ENCODE measurements at places on chromosomes 2 and 18. TPM values are rescaled to one million over a fixed set of nuclear protein-coding genes. Genes with fewer than 3 reads are reported as not detected.
A peak's percentile ranks its signal among the peaks of the same experiment; 100 is the strongest.

GRCh38 chr18:37219257-37219656 lies 346.3 kb downstream of the CELF4 start:
- DNase-seq: no peak

DNA sequence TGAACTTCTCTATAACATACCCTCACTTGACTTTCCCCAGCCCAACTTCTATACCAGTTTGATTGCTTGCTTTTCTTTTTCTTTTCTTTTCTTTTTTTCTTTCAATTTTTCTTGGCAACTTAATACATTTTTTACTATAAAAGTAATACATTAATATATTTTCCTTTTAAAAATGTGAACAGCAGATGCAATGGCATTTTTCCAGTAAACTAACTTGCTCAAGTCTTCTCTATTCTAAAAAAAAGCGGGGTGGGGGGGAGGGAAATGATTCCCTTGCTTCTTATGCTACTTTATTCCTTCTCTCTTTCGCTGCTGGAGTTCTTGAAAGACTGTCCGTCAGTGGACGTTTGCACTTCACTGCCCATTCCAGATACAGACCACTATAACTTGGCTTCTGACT lies 70.5 kb downstream of the RBMS1 start:
- no peak for DNase-seq

- peak; percentile 64 for DNase-seq
These were observed 1490.2 kb upstream of the SLC39A10 start for GRCh38 chr2:194166818-194167217.

DNA sequence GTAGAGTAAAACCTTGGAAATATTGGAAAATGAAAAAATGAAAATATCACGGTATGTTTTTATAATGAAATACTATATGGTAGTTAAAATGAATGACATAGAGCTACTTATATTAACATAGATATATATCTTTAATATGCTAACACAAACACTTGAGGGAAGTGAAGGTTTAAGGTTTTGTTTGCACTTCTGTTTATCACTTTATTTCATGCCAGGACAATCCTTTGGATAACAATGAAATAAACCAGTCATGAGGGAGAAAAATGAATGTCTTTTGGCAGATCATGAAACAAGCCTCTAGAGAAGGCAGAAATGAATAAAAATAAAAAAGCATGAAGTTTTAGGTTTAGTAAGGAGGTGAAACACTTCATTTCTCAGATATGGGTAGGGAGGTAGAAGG lies 89.9 kb downstream of the BAZ2B start:
- DNase-seq: no peak

GRCh38 chr18:56672391-56672790 lies 21.2 kb downstream of the WDR7 start:
- DNase-seq: no peak

The PLGLB2 gene
- not detected for total RNA-seq

The GALM gene
- total RNA-seq: 27.6 TPM

The HOXD9 gene
- 0.18 TPM for total RNA-seq

The IL1RN gene
- not detected for total RNA-seq

The SLC14A1 gene
- not detected for total RNA-seq

The RNF152 gene
- 9.6 TPM for total RNA-seq

Data from SK-MEL-5 (cell line).